ENCODE measurements at places on chromosomes 2 and 18.

DNA sequence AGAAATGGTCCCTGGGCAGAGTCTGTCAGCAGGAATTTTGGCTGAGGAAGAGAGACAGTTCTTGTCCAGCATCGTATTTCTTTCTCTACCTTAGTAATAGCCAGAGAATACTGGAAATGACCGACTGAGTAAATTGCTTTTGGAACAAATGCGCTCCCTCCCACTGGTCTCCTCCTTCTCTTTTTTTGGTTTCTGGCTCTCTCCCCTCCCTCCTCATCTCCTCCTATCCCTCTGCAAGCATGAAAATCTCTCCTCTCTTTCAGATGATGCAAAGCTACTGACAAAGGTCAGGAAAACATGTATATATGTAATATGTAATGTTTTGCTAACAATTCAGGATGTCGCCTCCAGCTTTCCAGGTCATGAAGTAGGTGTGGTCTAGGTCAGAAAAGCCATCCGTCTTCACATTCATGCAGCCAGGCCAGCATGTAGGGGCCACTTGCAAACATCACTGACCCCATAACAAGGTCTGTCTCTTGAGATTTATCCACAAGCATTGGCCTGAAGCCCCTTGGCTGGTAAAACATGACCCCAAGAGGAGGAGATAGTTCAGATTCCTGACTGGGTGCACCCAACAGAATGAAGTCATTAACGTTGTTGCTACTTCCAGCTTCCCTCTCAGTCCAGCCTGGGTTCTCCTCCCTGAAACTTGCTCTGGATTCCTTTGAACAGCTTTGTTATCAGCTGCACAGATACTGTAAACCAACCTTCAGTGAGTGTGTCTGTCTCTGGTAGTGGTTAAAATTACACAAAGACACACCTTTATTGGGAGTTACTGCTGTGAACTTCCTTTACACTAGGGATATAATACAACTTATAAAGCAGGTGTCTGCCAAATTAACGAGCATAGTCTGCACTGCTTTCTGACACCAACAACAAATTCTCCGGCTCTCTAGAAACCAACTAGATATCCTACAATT, 864.4 kb upstream of the KLHL29 start:
- no peak for DNase-seq

- DNase-seq: no peak
Observed at GRCh38 chr2:233321166-233321565, 13.6 kb downstream of the SAG start.

GRCh38 chr18:30618567-30618966, 424.0 kb downstream of the DSC3 start:
- no peak for DNase-seq

DNA sequence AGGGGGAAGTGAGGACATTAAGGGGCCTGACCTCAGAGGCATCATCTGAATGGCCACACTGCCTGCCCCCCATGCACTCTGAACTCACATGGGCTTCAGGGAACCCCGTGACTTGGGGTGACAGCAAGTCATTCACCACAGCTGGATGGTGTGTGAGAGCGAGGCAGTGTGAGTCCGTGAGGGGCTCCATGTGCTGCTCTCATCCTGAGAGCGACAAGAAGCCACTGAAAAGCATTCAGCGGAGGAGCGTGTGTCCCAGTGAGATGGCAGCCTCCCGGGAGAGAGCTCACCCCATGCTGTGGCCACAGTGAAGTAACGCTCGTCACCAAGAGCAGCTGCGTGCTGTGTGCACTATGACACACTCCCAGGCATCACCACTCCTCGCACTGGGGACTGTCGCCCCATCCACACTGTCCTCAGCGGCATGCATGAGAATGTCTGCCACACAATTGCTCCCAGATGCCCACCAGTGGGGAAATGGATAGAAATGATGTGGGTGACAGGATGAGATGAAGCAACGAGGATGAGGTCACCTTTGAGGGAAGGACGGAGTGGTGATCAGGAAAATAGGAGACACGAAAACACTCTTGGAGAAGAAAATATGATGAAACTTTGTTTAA, 213.0 kb upstream of the RAB6C start:
- no peak for DNase-seq

DNA sequence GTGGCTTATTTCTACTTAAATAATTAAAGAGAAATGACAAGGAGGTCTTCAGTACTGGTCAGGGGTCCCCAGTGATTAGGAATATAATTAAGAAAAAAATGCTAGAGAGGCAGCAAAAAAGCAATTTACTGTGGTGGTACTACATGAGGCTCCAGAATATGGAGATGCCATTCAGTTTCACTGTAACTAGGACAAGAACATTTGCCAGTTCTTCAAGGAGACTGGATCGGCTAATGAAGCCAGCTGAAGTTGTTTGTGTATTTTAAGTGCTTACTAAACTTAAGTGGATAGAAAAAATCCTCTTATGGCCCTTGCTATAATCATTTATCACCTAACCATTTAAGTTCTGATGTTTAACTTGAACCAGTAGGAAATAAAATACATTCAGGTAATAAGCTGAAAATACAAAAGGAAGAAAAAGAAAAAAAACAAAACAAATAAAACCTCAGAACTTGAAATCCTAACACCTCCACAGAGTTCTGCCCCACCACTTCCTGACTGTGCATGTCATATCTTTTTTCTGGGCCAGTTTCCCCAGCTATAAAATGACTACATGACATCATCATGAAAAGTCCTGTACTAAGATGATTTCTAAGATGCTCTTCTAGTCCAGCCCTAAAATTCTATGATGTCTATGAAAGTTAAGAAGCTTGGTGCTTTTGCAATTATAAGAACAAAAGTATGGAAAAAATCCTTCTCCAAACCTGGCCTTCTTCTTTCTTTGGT, 98.0 kb downstream of the TRABD2A start:
- no peak for DNase-seq

DNA sequence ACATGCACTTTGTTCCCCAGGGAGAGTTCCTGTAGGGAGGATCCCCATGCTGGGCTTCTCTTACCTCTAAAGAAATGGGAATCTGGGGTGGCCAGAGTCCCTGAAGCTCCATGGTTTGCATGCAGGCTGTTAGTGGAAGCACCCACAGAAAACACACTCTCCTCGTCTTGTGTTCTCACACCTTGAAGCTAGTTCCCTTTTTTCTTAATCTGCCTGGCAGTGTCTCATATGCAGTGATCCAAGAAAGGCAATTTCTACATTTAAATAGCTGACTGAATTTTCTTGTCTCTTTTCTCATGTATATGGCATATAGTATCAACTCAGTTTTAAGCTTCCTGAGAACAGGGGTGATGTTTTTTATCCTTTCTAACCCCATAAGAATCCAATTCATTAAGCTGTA, 65.0 kb downstream of the LINC00305 start:
- no peak for DNase-seq

- no peak for DNase-seq
Observed at GRCh38 chr2:137155356-137156104, 390.2 kb downstream of the THSD7B start.

GRCh38 chr2:241798081-241798630, 10.8 kb upstream of the NEU4 start:
- no peak for DNase-seq

DNA sequence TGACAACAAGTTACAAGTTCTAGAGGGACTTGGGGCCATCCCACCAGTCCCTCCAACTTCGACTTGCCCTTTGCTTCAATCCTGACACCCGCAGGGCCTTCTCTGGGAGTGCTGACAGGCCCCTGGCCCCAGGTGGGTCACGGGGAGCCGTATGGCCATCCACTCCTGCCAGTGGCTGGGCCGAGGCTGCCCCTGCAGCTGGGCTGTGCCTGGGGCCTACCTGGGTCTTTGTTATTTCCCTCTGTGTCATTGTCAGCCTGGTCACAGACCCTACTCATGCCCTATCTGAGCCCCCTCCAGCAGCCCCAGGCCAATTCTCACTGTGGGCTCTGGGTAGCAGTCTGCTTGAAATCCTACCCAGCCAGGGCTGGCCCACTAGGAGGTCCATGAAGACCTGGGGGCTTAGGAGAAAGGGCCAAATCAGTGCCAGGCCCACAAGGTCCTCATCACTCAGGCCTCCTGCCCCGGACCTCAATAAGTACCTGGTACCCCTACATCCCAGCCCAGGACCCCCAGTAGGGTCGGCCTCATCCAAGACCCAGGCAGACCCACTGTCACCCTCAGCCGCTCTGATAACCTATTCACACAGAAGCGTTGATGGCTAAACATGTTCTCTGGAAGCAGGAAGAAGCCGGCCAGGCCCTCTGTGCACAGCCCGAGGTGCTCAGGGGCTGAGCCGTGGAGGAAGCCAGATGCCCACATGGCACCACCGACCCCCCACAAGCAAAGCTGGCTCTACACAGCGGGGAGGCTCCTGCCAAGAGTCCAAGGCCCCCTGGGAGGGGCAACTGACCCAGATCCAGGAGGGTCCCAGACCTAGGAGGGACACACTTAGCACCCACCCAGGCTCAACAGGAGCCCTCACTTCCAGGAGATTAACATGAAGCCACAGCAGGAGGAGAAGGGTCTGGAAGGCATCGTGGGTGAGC, 57.7 kb downstream of the BIN1 start:
- no peak for DNase-seq

DNA sequence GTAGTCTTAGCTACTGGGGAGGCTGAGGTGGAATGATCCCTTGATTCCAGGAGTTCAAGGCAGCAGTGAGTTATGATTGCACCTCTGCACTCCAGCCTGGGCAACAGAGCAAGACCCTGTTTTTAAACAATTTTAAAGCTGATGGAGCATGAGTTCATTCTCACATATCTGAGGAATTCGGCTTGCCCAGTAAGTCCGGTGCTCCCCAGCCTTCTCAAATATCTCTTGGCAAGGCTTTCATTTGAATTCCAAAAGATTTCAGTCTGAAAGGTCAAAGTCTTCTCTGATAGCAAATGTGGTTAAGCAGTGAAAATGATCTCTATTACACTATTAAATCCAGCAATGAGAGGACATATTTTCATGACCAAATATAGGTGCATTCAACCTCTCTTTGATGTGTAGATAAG, 27.9 kb downstream of the PIEZO2 start:
- no peak for DNase-seq

DNA sequence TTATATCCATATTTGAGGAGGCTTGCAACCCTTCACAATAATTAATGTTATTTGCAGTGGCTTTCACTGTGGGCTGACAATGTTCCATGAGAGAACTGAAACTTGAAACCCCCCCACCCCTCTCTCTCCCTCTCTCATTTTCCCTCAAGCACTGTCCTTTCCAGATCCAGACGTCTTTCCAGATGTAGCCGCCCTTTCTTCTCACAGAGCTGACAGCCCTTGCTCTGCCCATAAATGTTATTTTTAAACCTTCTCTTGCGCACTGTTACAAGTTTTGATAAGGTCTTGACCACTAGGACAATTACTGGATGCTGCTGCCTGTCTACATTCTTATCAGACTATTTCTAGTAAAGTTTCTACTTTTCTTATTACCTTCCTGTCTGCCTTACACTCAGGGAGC, 91.4 kb upstream of the LINC00305 start:
- DNase-seq: no peak

- DNase-seq: no peak
Observed at GRCh38 chr2:145277922-145278321, 758.0 kb upstream of the ZEB2 start.

GRCh38 chr2:217064234-217065011, 204.6 kb upstream of the TNP1 start:
- DNase-seq: no peak

DNA sequence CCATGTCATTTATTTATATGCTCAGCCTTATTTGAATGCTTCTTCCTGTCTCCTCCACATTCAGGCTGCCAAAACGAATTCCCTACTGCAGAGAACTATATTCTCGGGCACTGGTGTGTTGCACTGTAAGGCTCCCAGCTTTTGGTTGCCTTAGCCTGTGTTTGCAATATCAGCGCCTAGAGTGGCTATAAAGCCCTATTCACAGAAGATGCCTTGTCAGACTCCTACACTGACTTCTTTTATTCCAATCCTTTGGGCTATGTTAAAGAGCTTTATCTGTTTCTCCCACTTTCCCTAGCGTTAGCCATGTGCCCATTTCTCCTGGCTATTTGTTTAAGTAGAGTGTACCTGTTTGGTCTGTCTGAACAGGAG, 62.4 kb upstream of the EHBP1 start:
- DNase-seq: no peak

DNA sequence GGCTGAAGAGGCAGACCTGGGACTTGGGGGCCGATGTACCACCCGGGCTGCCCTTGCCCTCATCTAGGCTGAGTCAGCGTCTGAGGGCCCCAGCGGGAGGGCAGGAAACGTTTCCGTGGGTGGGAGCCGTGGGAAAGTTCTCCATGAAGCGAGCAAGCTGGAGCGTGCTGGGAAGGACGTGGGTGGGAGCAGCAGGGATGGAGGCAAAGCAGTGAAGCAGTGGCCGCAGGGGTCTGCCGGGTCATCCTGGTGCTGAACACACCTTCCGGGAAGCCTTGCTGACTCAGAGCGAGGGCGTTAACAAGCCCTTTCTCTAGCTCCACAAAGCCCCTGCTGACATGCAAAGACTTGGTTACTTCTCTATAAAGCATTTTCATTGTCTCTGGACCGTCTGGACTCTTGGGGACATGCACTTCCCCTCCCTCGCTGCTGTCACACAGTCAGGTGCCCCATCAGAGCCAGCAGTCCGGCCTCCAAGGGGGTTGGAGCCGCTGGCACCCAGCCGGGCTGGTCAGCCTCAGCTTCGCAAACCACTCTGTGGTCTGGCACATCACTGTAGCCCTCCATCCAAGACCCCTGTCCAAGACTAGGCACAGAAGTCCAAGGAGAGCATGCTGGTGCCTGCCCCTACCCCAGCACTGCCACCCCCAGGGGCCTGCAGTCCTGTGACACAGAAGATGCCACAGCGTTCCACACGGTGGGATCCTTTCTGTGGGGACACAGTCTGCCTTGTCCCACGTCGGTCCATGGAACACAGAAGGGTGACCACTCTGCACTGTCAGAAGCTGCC, 115.1 kb upstream of the GPC1 start:
- peak; percentile 12 for DNase-seq

DNA sequence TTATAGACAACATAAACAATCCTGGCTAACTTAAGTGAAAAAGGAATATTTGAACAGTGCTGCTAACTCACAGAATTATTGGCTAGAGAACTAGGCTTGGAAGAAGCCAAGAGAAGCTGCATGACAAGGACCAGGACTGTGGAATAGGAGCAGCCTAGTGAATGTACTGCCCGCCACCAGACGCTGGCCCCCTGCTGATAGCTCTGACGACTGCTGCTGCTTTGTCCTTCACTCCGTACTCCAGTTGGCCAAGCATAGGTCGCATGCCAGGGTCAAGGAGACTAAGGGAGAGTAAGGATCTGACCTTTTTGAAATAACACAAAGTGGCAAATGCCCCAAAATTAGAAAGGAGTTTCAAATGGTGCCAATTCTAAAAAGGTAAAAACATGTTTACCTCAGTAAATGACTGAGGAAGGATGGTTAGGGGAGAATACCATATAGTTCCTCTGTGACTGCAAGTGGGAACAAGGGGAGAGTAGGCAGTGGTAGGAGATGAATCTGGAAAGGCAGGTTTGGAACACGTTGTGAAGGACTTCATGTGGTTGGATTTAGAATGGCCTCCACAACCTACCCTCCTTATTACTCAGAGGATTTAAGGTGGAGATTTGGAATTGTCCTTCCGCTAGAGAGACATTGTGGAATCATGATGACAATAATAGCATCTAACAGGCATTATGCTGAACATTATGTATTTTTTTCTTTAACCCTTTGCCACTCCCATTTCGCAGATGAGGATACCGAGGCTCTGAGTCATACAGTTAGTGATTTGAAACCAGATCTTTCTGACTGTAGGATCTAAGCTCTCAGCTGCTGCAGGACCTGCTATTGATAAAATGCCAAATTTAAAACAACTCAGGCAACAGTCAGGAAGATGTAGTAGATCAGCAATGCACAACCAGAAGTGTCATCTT, 19.5 kb downstream of the STRADB start:
- DNase-seq: no peak

Measured in iPS DF 19.7 (cell line).